ENCODE measurements at places on chromosomes 3 and 15. TPM values are rescaled to one million over a fixed set of nuclear protein-coding genes. Genes with fewer than 3 reads are reported as not detected.

DNA sequence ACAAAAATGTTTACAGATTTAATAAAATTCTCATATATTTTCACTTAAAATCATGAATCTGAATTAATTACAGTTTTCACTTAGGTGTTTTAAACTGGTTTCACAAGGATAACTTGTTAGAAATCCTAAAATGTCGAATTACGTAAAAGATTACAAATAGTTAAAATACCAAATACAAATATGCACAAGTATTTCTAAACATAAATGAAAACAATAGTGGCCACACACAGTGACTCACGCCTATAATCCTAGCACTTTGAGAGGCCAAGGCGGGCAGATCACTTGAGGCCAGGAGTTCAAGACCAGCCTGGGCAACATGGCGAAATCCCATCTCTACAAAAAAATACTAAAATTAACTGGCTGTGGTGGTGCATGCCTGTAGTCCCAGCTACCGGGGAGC is 10.9 kb upstream of the TBL1XR1 start:
- no peak for DNase-seq

DNA sequence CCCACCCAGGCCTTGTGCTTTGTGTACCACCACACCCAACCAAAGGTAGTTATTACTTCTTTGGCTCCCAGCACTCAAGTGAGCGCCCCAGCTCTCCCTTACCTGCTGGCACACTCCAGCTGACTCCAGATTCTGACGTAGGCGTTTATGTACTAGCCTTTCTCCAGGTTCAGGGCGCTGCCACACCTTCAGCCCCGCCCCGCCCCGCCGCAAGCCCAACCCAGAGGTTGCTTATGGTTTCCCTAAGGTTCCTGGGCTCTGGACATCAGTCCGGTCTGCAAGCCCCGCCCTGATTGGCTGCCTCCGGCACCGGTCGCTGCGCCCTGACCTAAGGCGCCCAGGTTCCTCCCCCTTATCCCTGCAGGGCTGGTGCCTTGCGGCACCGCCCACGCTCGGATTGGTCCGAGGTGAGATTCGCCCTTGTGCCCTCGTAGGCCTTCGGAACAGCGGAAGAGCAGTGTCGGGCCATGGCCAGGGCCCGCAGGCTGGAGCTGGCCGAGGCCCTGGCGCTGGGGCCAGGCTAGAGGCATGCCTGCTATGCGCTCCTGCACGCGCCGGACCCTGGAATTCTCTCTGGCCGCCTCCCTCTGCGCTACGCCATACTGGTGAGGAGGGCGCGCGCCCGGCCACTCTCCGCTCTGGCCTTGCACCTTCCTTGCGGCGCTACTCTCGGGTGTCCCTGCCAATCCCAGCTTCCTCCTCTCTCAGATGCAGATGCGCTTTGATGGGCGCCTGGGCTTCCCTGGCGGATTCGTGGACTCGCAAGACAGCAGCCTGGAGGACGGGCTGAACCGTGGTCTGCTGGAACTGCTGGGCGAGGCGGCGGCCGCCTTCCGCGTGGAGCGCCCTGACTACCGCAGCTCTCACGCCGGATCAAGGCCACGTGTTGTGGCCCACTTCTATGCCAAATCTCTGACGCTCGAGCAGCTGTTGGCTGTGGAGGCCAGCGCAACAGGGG is 19.8 kb upstream of the NUDT16 start:
- DNase-seq, result peak; percentile 47

Gene DUOXA2
- not detected for total RNA-seq

DNA sequence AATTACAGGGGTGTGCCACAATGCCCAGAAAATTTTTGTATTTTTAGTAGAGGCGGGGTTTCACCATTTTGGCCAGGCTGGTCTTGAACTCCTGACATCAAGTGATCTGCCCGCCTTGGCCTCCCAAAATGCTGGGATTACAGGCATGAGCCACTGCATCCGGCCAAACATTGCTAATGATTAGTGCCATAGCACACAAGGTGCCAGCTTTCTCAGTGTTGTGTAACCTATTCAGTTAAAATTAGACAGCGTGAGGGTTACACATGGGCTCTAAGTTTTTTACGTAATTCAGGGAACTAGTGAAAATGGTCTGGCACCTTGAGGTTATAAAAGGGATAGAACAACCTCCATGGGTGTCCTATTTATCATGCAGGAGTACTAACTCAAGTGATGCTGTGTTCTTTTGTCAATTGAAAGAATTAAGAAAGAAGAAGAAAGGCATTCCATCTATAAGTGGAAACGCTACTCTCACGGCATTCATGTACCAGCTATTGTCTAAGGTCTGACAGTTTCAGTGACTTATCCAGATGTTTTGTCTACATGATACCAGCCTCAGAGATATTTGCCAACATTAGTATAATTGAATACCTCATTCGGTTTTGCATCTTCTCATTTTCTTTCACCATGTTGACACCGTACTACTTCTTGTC is 84.7 kb downstream of the EOMES start:
- no peak for DNase-seq

DNA sequence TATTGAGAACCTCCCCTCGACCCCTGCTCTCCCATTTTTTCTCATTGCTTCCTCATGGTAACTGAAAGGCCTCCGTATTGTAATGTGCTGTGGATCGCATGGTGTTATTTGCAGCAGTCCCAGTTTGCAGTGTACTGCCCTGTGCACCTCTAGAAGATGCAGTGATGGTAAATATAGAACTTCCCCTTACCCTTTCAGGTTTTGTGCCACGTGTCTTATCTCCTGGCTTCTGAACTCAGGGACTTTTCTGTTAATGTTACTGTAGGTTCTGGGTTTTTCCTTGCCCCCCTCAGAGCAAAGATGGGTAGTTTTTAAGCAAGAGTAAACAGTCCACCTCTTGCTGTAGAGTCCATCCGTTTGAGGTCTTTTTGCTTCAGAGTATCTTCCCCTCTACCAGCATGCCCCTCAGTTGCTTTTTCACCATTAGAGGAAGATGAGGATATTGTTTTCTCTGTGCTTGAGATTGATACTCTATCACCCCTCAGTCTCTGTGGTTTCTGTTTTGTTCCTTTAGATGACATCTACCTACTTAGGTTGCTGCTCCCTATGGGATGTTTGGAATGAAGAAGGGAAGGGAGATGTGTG is 22.4 kb downstream of the CHD2 start:
- no peak for DNase-seq

DNA sequence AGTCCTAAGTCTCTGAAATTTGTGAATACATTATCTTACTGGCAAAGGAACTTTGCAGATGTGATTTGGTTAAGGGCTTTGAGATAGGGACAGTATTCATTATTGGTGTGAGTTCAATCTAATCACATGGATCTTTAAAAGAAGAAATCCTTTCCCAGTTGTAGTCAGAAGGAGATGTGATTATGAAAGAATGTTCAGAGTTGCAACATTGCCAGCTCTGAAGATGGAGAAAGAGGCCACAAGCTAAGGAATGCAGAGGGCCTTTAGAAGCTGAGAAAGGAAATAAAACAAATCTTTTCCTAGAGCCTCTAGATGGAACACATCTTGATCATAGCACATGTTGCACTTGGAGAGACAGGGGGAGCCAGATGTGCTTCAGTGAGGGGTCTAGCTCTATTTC is 27.7 kb upstream of the SIAH2 start:
- DNase-seq, result no peak

Gene KLHL40
- not detected for total RNA-seq

- no peak for DNase-seq
These were observed 10.3 kb upstream of the IL12A start for GRCh38 chr3:159978353-159978752.

DNA sequence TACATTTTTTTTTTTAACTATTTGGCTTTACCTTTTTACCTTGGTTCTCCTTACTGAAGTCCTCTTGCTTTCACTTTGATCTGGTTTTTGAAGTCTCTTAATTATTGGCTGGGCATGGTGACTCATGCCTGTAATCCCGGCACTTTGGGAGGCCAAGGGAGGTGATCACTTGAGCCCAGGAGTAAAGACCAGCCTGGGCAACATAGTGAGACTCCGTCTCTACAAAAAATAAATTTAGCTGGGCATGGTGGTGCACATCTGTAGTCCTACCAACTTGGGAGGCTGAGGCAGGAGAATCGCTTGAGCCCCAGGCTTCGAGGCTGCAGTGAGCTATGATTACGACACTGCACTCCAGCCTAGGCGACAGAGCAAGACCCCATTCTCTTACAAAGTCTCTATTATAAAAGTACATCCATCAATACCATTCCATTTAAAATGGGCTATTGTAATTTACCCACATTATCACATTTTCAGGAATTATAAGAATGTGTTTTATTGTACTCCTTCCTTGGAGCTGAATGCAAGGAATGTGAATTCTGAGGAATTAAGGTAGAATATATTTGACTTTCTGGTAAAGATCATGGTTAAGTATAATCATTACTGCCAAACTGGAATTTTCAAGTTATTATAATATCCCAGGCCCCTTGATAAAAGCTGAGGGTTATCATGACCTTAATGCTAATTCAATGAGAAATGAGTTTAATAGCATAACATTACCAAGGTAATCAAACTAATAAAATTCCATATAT is 49.0 kb downstream of the MSL2 start:
- no peak for DNase-seq

- no peak for DNase-seq
These were observed 395.5 kb downstream of the FGF12 start for GRCh38 chr3:192331749-192332385.

DNA sequence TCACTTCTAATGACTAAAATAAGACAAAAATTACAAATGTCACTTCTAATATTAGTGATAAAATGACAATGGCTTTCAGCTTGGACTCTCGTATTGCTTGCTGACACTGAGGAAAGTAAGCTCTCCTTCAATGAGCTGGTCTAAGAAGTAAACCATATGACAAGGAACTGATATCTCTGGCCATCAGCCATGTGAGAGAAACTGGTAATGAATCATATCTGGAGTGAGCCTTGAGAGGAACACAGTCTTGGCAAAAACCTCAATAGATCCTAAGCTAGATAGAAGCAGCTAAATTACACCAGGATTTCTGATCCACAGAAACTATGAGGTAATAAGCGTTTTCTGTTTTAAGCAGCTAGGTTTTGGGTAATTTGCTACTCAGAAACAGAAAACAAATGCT is 1575.1 kb downstream of the OTOL1 start:
- DNase-seq, result no peak

GRCh38 chr15:54097019-54097418 is 118.8 kb downstream of the UNC13C start:
- no peak for DNase-seq

All from tibial nerve (tissue), 4 donors.